NCI-H1417 (cell line): ENCODE measurements at places on chromosomes 1 and 21.

DNA sequence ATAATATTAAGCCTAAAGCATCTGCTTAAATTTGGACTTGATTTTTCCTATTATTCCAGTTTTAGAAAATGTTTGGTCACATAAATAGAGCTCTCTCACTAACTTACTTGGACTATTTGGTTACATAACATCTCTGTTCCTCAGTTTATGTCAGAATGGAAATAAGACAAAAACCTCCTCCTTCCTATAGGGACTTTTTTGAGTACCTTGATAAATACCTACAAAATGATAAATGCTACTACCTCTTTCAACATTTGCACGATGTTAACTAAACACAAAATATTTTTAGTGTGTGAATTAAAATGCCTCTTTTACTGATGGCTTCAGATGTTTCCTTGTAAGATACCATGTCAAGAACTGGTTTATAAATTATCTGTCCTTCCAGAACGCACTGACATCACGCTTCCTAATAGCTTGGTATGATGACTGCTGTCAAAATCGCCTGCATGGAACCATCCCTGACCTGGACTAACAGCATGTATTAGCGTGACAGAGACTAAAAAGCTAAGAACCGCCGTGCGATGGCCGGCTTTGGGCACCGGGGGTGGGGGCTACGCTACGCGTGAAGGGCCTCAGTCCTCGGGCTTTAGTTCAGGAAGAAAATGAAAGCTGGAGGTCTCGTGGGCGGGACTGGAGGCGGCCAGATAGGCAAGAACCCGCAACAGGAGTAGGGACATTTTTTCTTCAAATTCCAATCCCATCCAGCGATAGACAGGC, 133.2 kb upstream of the BARHL2 start:
- peak; percentile 52 for DNase-seq

DNA sequence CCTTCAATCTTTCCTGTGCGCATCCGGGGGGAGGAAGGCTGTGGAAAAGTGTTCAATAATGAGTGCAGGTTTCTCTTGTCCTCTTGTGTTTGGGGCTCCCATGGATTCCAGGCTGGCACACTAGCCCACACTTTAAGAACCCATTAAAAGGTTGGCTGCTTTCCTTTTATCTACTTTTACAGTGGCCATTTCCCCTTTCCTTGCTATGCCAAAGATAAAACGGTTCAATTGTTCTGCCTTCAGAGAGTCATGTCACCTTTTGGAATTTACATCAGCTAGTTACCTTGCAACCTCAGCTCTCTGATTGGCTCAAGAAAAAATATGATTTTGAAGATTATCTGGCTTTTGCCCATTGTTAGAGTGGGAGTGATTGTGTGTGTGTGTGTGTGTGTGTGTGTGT, 182.3 kb downstream of the SDCCAG8 start:
- no peak for DNase-seq

GRCh38 chr1:9413877-9414213, 121.2 kb downstream of the SPSB1 start:
- no peak for DNase-seq

- DNase-seq: peak; percentile 37
Observed at GRCh38 chr1:179079113-179079761, 2.6 kb upstream of the TOR3A start.

DNA sequence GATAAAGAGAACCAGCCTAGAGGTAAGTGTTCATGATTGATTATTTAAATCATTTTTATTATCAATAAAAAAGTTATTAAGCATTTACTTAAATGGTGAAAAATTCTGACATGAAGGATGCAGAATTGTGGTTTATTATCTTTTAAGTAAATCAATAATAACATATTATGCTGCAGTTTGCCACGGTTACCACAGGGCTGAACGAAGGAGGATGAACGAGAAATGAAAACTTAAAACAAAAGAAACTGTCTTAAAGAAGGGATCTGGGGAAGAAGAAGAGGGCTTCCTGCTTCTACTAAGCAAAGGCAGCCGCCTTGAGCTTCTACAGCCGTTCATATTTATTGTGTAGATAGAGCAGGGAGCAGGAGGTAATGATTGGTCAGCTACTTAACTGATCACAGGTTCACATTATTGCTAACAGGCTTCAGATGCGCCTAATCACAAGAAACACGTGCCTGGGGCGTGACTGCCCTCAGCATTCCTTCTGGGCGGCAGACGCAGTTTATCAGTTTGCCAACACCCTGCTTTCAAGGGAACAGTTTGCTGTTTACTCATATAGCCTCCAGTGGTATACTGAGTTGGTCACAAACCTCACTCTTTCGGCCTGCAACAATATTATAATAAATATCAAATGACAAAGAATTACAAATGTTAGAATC, 5.8 kb upstream of the FNBP1L start:
- no peak for DNase-seq

- DNase-seq: peak; percentile 87
Observed at GRCh38 chr21:38806942-38807284, 1.2 kb downstream of the ETS2 start.

GRCh38 chr1:87119541-87120140, 205.2 kb downstream of the HS2ST1 start:
- DNase-seq: no peak

GRCh38 chr1:174198202-174198601, 38.9 kb downstream of the RABGAP1L start:
- no peak for DNase-seq

GRCh38 chr1:236685917-236686814, at the start of gene ACTN2:
TSS of gene ACTN2 (plus strand) at chr1:236686499. CDS start at chr1:236686674, 175 bp downstream.
- DNase-seq: no peak

DNA sequence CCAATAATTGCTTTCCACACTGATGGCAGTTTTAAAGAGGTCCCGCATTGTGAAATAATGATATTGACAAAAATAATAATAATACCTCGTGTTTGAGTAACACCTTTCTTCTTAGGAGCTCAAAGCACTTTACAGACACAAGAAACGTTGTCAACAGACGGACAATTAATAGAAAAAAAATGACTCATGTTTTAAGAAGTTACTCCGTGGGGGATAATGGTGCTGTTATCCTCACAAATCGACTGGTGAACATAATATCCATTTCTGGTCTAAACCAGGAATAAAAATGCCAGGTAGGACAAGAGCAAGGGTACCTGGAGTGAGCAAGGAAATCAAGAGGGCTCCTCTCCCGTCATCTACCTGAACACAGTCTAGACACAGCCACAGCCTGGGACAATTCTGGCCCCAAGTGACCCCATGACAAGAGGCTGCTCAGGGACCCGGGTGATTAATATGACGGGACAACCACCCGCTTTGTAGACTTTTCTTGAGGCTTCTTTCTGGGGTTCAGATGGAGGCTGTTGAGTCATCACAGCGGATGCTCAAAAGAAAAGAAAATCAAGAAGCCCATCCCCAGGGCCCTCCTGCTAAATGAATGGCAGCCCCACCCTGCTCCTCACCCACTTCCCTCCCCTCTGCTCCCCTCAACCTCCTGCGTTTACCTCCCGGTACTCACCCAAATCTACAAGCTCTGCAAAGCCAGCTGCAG, 146.2 kb upstream of the IRF2BP2 start:
- no peak for DNase-seq

GRCh38 chr1:10634428-10635084, 159.8 kb downstream of the PEX14 start:
- DNase-seq: no peak

GRCh38 chr1:230050973-230051735, 15.9 kb upstream of the GALNT2 start:
- no peak for DNase-seq

- DNase-seq: no peak
Observed at GRCh38 chr1:231165371-231165770, 3.5 kb downstream of the TRIM67 start.

DNA sequence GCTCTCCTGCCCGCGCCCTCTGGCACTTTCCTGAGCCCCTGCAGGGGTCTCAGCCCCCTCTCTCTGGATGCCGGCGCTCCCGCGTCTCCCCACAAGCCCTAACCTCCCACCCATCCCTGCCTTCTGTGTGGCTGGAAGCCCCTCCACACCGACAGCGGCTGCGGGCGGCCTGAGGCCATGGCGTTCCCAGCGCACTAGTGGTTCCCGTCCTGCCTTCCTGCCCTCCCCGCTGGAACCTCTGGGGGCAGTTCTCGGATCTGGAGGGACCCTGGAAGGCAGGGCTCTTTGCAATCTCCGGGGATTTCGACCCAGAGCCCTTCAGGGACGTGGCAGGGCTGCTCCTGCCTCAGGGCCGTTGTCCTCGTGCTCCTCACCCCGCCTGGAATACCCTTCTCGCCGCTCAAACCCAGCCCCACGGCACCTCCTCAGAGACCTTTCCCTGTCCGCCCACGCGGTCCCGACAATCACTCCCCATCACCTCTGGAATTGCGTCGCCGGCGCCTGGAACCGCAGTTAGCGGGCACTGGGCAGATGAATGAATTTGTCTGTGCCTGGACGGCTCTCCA, 493 bp upstream of the ESPN start:
- DNase-seq: peak; percentile 46

DNA sequence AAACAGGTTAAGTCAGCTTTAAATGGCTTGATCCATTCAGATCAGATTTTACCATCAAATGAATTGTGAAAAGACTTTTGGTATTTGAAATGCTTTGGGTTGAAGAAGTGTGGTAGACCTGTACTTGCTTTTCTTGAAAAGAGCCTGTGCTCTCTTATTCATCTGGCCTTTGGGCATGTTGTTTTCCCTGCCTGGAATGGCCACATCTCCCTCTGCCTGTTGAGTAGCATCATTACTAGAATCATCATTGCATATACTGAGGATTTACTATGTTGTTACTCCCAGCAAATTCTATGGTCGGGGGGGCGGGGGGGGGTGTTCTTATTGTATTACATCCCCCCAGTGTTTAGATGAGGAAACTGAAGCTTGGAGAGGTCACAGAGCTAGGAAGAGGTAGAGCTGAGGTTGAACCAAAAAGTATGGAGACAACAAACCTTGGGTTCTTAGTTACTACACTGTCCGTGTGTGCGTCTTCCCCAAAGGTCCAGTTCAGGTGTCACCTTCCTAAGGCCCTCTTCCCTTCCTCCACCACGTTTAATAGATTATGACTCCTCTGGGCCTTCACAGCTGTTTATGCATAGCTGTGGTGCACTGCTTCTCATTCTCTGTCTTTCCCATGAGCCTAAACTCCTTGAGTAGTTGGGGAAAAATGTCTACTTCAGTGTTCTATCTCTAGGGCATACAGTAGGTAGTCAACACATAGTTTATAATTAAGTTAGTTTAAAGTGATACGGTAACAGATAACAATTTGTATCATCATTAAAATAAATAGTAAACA, 246.4 kb upstream of the HOOK1 start:
- DNase-seq: no peak

- no peak for DNase-seq
Observed at GRCh38 chr1:212520746-212521145, 87.8 kb upstream of the ATF3 start.

- DNase-seq: no peak
Observed at GRCh38 chr1:155529929-155530328, 32.7 kb downstream of the ASH1L start.

- peak; percentile 15 for DNase-seq
Observed at GRCh38 chr1:180425952-180426351, 76.4 kb downstream of the ACBD6 start.

DNA sequence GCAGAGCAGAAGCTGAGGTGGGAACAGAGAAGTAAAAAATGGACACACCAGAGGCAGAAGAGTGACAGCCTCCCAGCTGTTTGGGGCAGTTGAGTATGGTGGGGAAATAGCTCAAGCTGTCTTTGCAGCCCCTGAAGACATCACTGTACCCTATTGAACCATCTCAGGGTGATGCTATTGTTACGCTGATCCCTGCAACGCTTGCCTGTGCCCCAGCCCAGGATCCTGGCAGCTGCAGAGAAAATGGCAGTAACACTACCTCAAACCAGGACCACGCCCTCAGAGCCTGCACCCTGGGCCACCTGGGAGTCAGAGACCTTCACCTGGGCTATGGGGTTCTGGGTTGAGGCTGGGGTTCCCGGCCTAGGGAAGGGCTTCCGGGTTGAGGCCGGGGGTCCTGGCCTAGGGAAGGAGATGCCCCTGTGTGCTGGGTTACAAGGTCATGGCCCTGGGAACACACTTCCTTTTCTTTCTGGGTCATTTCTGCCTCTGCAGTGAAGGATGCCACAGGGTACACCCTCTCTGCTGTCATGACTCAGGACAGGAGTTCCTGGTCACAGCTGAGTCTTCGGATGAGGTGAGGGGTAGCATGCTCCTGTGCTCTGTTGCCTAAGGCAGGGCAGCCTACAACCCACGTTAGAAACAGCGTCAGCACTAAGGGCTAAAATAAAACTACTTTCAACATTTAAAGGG, 11.6 kb downstream of the BSND start:
- no peak for DNase-seq

- no peak for DNase-seq
Observed at GRCh38 chr1:230176326-230176725, 109.3 kb downstream of the GALNT2 start.

GRCh38 chr1:24490101-24490781, 12.4 kb upstream of the RCAN3 start:
- no peak for DNase-seq

- DNase-seq: no peak
Observed at GRCh38 chr1:231359113-231359512, 21.0 kb downstream of the SPRTN start.

DNA sequence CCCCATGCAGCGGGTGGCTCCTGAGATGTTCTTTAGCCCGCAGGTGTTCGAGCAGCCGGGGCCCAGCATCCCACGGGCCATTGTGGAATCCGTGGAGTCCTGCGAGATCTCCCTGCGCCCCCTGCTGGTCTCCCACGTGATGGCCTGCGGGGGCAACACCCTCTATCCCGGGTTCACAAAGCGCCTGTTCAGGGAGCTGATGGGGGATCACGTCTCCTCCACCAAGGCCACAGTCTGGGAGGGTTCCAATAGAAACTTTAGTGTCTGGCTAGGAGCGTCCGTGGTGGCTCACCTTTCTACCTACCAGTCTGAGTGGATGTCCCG, 71.0 kb downstream of the ACTL8 start:
- DNase-seq: peak; percentile 34

DNA sequence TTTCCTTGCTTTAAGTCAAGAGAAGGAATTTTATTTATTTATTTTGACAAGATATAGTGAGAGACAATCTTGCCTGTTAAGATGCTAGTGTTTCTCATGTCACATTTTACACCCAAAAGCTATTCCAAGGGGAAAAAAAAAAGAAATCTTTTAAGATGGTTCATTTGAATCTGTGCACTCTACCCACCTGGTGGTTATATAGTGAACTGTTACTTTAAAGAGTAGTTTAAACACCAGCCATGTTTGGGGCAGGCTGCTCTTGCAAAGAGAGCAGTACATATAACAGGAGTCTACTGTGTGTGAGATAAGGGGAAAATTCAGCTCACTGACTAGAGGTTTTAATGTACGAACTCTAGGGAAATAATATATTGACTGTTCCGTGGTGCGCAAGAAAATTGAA, 3.3 kb upstream of the ELAVL4 start:
- peak; percentile 15 for DNase-seq

DNA sequence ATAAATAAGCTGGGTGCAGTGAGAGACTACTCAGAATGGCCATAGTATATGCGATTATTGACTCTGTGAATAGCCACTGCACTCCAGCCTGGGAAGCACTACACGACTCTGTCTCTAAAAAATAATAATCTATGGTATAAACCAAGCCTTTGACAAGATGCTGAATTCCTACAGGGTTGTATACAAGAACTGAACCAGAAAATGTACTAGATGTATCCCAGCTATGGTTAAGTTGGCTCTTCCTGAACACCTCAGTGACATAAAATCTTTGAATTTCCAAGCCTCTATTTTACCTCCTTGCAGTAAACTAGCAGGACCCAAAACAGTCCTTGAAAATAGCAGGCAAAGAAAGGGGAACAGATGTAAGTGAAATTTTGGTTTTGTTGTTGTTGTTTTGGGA, 32.5 kb downstream of the PTP4A2 start:
- DNase-seq: no peak
